ENCODE measurements at places on chromosomes 7 and 10.
A peak's percentile ranks its signal among the peaks of the same experiment; 100 is the strongest.

- DNase-seq, result no peak
Observed at GRCh38 chr10:31647861-31648260, 280.8 kb downstream of the ARHGAP12 start.

GRCh38 chr7:71639382-71640085 is 507.6 kb downstream of the GALNT17 start:
- DNase-seq, result no peak

- DNase-seq, result no peak
Observed at GRCh38 chr10:34988397-34989067, 101.6 kb downstream of the CUL2 start.

DNA sequence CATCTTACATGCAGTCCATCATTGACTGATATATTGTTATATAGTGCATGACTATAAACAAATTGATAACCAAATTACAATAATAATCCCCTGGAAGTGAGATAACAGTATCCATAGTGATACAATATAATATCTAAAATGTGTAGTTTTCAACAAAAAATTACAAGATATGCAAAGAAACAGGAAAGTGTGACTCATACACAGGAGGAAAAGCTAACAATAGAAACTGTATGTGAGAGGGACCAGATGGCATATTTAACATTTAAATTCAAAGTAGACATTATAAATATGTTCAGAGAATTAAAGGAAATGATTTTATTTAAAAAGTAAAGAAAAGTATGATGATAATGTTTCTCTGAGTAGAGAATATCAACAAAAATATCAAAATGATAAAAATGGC is 8.0 kb downstream of the OR9A2 start:
- no peak for DNase-seq

DNA sequence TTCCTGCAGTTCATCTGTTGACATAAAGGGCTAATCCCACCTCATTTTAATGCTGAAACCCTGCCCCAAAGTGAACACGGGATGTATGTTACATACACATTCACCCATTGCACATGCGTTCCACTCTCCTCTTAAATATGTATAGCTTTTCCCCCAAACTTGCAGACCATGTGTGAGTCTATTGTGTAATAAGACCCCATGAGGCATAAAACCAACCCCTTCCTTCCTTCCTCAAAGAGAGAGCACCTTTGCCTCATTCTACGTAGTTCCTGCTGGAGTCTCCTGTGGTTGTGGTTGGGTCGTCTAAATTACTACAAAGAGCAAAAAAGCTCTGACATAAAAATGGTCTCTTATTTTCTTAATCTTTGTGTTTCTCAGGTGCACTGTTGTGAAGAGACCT is 345.7 kb upstream of the KLF6 start:
- DNase-seq, result peak; percentile 11

- no peak for DNase-seq
Observed at GRCh38 chr7:54337466-54337865, 204.7 kb upstream of the VSTM2A start.

DNA sequence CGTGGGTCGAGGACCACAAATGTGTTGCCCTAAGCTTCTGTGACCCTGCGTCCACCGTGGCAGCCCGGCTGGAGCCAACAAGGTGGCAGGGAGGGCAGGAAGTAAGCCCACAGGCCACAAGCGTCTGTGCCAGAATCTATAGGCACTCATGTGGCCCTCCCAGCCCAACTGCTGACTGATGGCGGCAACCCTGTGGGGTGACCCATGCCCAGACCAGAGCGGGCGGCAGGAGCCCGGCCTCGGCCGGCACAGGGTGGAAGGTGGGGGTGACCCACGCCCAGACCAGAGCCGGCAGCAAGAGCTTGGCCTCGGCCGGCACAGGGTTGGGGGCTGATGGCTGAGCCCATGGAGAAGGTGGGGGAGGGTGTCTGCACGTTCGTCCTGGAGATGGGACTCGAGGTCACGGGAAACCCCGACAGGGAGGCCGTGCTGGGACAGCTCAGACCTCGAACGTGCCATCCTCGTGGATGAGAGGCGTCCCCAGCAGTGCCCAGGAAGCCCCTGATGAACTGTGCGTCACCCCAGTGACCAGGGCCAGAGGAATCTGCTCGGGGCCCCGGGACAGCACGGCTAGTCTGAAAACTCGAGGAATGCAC is 181.0 kb downstream of the ELFN1 start:
- no peak for DNase-seq

DNA sequence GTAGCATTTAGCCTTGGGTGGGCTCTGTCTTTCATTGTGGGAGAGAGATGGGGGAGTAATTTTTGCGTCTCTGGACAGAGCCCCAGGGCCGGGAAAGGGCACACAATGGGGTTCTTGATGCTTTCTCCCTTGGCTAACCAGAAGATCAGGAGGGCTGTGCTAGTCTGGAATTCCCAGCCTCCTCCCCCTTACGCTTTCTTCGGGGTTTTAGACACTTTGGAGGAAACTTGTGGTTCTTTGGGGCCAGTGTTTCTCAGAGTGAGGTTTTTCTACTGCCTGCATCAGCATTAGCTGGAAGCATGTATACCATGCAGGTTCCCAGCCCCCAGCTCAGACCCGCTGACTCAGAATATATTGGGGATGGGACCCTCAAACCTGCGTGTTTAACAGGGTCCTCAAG is 7.0 kb downstream of the NEURL1 start:
- no peak for DNase-seq

- DNase-seq, result no peak
Observed at GRCh38 chr10:131575877-131576276, 264.4 kb upstream of the TCERG1L start.

- no peak for DNase-seq
Observed at GRCh38 chr7:32535162-32535702, 39.9 kb downstream of the AVL9 start.

DNA sequence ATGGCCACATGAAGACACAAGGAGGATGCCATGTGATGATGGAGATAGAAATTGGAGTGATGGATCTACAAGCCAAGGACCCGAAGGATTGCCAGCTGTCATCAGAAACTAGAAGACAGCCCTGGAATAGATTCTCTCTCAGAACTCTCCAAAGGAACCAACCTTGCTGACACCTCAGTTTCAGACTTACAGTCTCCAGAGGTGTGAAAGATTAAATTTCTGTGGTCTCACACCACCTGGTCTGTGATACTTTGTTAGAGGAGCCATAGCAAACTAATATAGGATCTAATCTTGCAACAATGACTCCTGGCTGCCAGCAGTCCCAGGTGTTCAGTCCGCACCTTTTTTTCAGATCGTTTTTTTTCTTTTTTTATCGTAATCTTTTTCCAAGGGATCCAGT is 647.3 kb upstream of the GHITM start:
- DNase-seq, result no peak

DNA sequence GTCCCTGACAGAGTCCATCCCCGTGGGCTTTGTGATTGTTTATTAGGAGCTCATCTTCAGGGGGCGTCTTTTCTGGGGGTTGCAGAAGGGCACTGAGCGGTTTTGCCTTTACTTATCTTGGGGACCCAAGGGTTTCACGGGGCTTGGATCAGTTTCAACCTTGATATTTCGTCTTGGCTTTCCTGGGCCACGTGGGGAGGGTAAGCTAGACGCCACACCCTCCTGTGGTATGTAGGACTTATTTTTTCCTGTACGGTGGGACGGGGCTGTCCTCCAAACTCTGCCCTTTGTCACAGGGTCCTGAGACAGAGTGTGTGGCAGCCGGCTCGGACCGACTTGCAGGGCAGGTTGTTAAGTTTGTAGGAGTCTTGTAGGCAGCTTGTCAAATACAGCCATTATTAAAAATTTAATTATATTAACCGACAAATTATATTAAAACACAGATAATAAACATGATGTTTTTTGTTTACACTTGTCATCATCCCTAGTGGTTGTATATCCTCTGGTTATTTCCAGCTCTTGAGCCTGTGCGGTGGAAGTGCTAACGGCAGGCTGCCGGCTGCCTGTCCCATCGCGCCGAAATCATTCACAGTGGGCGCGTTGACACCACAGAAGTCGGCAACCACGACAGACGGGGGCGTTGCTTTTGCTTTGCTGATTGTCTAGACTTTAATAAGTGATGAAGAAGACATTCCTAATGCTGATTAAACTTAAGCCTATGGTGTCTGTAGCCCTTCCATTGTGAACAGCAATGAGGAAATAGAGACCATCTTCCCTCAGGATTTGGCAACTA is 193.2 kb downstream of the DNAJB6 start:
- DNase-seq, result no peak

GRCh38 chr10:48199580-48200377 is 74.7 kb downstream of the FRMPD2 start:
- DNase-seq, result no peak

DNA sequence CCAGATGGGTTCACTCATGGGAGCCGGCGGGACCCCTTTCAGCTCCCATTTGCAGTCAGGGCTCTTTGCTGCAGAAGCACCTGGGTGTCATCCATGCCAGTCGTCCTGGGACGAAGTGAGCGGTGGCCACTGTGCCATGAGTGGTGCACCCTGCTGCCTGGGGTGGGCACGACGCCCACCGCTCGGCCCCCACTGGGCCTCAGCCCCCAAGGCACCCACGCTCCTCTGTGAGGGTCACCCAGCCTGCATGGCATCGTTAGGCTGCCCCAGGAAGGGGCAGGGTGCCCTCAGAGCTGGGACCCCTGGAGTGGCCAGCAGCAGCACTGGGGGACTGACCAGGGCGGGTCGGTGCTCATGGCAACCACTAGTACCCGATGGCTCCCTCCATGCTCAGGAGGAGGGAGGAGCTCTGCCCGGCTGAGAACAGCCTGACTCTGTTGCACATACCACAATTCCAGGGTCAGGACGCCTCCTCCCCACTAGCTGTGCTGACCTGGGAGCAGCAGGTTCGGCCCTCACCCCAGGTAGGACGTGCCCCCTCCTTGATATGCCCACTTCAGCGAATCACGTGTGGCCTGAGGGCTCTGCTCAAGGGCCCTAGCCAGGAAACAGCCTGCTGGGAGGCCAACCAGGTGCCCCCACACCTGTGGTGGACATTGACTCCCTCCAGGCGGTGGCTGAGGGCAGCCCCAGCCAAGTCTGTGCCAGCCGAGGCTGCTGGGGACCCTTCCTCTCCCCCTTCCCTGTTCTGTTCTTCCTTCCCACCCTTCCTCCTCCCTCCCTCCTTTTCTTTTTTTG is 28.5 kb upstream of the CFAP46 start:
- no peak for DNase-seq

DNA sequence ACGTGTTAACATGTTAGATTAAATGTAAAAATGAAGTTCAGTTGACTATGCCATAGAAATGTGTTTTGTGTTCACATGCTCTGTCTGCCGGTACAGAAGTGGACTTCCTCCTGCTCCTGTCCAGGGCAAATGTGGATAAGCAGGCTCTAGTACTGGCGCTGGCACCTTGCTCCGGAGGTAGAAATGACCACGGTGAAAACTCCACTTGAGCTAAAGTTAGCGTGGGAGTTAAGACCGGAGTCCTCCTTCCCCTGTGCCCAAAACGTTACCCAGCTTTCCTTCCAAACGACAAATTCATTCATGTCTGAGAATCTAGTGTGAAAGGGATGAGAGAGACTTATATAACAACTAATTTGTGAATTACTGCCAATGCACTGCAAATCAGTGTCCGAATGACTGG is 35.0 kb upstream of the ATP6V0A4 start:
- no peak for DNase-seq

DNA sequence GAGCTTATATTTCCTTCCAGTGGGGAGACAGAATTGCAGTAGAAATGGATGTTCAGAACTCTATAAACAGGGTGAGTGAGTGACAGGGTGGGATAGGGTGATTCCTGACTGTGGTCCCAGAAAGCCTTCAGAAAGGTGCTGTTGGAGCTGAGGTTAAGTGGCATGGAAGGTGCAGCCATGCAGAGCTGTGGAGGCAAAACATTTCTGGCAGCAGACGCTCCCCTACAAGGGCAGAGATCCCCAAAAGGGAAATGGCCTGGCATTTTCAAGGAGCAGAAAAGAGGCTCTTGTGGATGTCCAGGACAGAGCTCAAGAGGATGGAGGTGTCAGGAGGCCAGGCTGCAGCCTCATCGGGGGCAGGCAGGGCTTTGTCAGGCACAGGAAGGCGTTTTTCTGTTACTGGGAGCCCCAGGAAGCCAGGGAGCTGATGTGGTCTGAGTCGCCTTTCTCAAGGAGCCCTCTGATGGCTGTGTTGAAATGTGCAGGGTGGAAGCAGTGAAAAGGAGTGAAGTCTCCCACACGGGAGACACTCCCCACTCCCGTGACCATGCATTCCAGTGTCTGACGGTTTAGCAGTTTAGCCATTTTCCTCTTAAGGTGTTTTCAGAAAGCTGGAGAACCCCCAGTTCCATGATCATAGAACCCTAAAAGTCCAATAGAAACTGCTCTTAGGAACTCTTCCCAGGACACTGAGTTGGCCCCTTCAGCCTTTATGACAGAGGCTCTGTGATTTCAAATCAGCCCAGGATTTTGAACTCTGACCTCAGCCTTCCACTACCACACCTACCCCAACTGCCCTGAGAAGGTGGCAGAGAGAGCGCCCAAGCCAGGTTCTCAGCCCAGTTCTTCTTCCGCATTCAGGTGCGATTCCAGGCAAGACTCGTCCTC is 96.2 kb downstream of the C10orf105 start:
- no peak for DNase-seq

- peak; percentile 68 for DNase-seq
Observed at GRCh38 chr10:110226926-110227641, 19.7 kb downstream of the MXI1 start.

DNA sequence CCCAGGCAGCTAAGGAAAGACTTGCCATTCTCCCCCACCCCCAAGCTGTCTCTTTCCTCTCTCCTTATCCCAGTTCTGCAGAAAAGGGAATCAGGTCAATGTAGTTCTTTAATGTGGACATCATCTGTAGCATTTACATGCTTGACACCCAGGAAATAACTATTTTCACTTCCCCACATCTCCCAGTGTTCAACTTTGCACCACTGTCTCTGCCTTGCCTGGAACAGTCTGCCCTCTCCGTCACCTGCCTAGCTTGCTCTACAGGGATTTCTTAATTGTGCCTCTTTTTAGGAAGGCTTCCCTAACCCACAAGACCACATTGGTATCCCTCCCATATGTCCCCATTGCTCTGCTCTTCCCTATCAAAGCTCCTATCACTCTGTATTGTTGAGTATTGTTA is 45.9 kb upstream of the TOMM7 start:
- DNase-seq, result no peak

DNA sequence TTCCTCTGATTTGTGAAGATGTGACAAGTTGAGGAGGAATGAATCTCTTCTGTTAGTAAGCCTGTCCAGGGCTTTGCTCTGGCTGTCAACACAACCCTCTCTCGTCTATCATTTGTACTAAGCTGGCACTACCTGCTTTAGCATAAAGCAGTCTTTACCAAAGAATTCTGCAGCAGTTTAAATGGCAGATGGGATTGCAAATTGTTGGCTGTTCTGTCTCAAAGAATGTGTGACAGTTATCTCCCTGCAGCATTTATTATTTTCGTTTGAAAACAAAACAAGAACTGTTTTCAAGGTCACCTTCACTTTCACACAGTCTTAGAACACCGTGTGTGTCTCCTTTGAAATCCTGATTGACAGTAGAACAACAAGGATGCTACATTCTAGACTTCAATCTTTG is 4.8 kb upstream of the LAMB1 start:
- DNase-seq, result no peak

GRCh38 chr7:43314379-43315158 is 202.1 kb downstream of the HECW1 start:
- no peak for DNase-seq

DNA sequence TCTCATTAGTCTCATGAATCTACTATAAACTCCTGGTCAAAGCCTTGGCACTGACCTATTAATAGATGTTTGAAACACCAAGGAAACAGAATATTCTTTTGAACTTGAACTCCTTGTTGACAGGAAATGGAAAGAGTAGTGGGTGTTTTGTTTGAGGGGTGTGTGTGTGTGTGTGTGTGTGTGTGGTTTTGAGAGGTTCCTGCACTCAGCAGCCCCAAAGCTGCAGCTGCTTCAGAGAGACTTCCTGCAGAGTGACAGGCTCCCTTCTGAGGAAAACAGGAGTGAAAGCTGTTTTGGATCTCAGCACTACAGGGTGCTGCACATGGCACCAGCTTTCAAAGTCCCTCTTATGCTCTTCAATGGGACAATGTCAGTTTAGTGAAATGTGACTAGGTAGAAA is 546.5 kb upstream of the STEAP1 start:
- peak; percentile 71 for DNase-seq

All from thymus (tissue), 14 donors.